ENCODE measurements at places on chromosomes 3 and 15.

GRCh38 chr3:80157546-80157945 is 389.7 kb upstream of the ROBO1 start:
- no peak for DNase-seq

DNA sequence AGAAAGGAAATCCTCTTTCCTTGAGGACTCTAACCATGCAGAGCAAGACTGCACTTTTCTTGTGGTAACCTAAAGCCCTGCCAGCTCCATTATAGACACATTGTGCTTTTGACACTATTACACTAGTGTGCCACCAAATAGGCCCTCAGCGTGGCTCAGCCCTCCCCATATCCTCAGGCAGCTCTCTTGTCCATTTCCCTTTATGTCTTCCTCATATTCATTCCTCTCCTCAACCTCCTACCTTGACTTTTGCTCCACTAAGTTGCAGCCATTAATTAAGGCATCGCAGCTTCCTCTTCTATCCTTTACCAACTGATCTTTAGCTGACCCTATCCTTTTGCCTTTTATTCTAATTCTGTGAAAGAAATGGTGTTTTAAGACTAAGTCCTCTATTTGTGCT is 3.7 kb downstream of the ATG7 start:
- no peak for DNase-seq

DNA sequence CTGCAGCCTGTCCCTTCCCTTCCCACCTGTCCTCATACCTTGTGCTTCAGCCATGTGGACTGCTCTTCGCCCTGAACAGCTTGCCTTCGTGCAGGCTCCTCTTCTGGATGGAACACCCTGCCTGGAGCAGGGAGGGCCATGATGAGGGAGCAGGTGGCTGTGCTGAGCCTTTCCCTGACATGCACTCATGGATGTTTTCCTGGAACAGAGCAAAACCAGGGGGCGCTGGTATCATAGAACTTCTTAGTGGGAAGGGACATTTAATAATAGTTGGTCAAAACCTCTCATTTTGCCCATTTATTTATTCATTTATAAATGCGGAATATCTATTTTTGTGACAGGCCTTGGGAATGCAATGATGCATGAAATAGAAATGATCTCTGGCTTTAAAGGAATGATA is 149.3 kb downstream of the CACNA1D start:
- no peak for DNase-seq

GRCh38 chr3:169746924-169747323 is 17.9 kb downstream of the TERC start:
- no peak for DNase-seq

- DNase-seq: no peak
Observed at GRCh38 chr3:197325773-197326172, 27.4 kb upstream of the DLG1 start.

- DNase-seq: no peak
Observed at GRCh38 chr15:98113327-98113726, 152.8 kb downstream of the ARRDC4 start.

- DNase-seq: no peak
Observed at GRCh38 chr3:131796111-131796510, 238.7 kb downstream of the CPNE4 start.

GRCh38 chr3:126927846-126928245 is 55.1 kb upstream of the PLXNA1 start:
- DNase-seq: no peak

GRCh38 chr3:107461721-107462120 is 61.0 kb upstream of the BBX start:
- DNase-seq: no peak

- DNase-seq: no peak
Observed at GRCh38 chr3:122977746-122978466, 49.7 kb downstream of the SEMA5B start.

DNA sequence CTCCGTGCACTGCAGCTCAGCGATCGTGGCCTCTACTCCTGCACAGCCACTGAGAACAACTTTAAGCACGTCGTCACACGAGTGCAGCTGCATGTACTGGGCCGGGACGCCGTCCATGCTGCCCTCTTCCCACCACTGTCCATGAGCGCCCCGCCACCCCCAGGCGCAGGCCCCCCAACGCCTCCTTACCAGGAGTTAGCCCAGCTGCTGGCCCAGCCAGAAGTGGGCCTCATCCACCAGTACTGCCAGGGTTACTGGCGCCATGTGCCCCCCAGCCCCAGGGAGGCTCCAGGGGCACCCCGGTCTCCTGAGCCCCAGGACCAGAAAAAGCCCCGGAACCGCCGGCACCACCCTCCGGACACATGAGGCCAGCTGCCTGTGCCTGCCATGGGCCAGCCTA is 3.7 kb upstream of the GNAT1 start:
- DNase-seq: no peak

GRCh38 chr3:55169161-55169560 is 241.3 kb upstream of the LRTM1 start:
- no peak for DNase-seq

DNA sequence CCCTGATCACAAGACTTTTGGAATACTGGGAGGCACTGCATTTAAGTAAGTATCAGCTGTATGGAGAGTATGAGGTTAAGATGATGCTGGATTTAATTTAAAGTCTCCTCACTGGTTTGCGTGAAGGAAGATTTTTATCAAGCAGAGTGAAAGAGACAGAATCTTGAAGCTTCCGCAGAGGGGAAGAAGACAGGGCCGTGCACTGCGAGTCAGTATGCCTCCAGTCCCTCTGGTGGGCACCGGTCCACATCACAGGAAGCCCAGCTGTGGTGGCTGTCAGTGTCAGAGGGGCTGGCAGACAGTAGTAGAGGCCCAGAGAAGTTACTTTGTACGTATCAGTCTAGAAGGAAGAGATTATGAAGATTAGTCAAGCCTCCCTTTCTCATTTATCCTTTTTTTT is 379.0 kb upstream of the TPRG1 start:
- no peak for DNase-seq

DNA sequence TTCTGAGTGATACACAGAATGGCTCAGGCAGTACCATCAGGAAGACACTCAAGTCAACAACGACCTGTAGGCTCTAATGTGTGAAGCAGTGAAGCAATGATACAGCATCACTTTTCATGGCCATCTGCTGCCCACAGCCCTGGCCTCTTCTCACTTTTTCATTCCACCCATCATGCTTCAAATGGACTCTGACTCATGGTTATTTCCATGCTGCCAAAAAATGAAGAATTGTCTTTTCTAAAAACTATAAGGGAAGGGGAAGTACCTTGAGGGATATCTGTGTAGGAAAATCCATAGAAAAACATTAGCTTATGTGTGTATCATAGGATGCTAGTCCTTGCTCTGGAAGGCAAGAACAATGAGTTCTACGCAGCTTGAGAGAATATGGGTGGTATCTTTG is 11.5 kb downstream of the HGD start:
- no peak for DNase-seq

DNA sequence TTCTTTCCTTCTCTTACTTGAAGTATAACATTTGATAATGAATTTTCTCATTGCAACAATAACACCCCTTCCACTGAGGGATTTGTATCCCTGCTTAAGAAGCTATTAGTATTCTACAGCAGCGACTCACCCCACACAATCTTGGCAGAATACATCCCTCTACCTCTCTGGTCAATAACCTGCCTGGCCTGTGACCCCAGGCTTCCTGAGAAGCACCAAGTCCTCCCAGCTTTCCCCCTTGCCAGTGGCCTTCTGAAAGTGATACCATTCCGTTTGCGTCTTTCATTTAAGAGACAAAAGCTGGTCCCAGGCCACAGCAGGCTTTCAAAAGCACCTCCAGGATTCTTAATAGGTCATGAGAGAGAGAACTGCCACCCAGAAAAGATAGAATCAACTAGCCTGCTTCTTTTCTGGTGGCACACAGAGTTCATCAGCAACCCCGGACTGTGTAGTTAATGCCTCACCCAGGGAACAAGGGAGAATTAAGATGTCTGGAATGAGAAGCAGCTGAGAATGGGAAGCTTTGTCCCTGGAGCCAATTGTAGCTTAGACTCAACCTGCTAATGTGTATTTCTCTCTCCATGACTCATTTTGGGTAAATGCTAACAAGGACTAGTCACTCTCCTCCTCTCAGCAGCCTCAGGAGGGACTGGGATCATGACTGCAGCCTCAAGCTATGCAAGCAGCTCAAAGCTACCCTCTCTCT is 101.0 kb upstream of the CPNE4 start:
- no peak for DNase-seq

GRCh38 chr3:138774529-138775253 is 60.0 kb downstream of the PIK3CB start:
- DNase-seq: no peak

DNA sequence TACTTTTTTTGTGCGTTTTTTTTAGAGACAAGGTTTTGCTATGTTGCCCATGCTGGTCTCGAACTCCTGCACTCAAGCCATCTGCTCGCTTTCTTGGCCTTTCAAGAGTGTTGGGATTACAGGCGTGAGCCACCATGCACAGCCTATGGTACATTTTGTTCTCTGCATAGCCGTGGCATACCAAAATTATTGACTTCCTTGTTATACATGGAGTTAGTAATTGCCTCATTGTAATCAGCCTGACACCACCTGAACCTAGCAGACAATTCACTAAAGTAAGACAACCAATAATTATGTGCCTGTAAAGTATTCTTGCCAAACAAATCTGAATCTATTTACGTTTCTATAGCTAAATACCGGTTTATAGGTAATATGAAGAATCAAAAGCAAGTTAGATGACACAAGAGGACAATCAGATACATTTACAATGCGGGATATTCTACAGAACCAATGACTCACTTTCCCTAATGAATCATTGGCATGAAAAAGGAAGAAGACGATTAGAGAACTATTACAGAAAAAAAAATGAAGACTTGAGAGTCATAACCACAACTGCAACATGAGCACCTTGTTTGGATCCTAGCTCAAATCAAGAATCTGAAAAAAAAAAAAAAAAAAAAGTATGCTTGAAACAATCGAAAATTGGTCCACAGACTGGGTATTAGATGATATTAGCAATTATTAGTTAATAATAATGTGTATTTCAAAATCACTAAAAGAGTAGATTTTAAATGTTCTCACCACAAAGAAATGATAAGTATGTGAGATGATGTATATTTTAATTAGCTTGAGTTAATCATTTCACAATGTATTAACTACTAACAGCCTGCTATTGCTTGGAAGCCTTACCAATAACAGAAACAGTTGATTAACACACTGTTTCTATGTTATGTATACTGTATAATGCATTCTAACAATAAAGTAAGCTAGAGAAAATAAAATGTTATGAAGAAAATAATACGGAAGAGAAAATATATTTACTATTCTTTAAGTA is 7.1 kb downstream of the GUCA1C start:
- DNase-seq: no peak

- no peak for DNase-seq
Observed at GRCh38 chr15:92663250-92663951, 7.8 kb upstream of the FAM174B start.
